ENCODE measurements at places on chromosomes 12 and 14. TPM values are rescaled to one million over a fixed set of nuclear protein-coding genes. Genes with fewer than 3 reads are reported as not detected.
A peak's percentile ranks its signal among the peaks of the same experiment; 100 is the strongest.

Gene NEUROD4
- total RNA-seq: not detected

Gene TAS2R14
- total RNA-seq: 0.80 TPM

Gene GABARAPL1
- 65.2 TPM for total RNA-seq

Gene FGF23
- not detected for total RNA-seq

GRCh38 chr14:26709019-26709418, 111.2 kb upstream of the NOVA1 start:
- DNase-seq: no peak
- H3K4me1 ChIP-seq: no peaks in the 10 kb centered on the region

GRCh38 chr12:106648736-106649135, 65.9 kb downstream of the RFX4 start:
- H3K36me3 ChIP-seq: no peaks in the 10 kb centered on the region
- H3K27me3 ChIP-seq: peaks cover 26% of the 10 kb centered on the region
- H3K4me1 ChIP-seq: no peaks in the 10 kb centered on the region
- H3K4me3 ChIP-seq: no peak overlapping the region
- H3K27ac ChIP-seq: no peak overlapping the region

DNA sequence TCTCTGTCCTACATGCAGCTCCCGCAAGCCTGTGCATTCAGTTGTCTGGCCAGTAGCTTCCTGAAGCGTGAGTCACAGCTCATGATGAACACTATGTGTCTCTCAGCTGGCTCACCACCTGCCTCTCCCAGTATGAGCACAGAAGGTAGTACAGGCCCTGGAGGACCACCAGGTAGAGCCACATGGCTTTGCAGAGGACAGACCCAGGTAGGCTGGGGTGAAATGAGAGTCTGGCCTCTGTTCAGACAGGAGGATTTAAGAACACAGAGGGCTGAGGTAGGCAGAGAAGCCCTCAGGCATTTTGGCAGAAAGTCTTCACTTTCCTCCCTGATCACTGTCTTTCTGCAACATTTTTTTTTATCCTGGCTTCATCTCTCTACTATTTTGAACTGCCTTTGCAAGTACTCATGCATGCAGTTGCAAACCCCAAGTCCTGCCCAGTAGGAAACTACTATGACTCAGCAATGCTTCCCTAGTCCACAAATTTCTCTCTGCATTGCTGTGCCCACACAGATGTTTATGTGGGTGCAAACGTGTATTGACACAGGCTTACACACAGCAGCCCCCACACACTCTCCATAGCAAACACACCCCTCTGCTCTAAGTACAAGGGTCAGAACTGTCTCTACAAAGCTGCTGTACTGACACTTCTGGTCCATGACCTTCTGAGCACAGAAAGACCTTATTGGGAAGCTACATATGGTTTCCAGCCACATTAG, 7.2 kb upstream of the SDR9C7 start:
- H3K4me3 ChIP-seq: no peak overlapping the region
- H3K27ac ChIP-seq: peak overlapping the region; percentile 73
- no peaks in the 10 kb centered on the region for H3K27me3 ChIP-seq
- no peak for DNase-seq
- H3K4me1 ChIP-seq: peaks cover 18% of the 10 kb centered on the region

Measured in esophagus squamous epithelium (tissue), 5 donors.